ENCODE measurements at places on chromosomes 5 and 9. TPM values are rescaled to one million over a fixed set of nuclear protein-coding genes. Genes with fewer than 3 reads are reported as not detected.

The MYOZ3 gene
- 0.37 TPM for total RNA-seq

The PALM2AKAP2 gene
- total RNA-seq: 0.23 TPM

The IL4 gene
- total RNA-seq: not detected

The AGXT2 gene
- total RNA-seq: not detected

The WDR38 gene
- not detected for total RNA-seq

The FOXD4L3 gene
- not detected for total RNA-seq

The SIMC1 gene
- 1.5 TPM for total RNA-seq

The SCGB3A2 gene
- not detected for total RNA-seq

The SMIM33 gene
- total RNA-seq: not detected

The MARCOL gene
- total RNA-seq: not detected

The PAX5 gene
- not detected for total RNA-seq

Measured in dermis blood vessel endothelial cell (primary cell).